ENCODE measurements at places on chromosomes 2 and 18.
A peak's percentile ranks its signal among the peaks of the same experiment; 100 is the strongest.

GRCh38 chr18:79965119-79965902 lies 868 bp downstream of the HSBP1L1 start:
- DNase-seq, result no peak

DNA sequence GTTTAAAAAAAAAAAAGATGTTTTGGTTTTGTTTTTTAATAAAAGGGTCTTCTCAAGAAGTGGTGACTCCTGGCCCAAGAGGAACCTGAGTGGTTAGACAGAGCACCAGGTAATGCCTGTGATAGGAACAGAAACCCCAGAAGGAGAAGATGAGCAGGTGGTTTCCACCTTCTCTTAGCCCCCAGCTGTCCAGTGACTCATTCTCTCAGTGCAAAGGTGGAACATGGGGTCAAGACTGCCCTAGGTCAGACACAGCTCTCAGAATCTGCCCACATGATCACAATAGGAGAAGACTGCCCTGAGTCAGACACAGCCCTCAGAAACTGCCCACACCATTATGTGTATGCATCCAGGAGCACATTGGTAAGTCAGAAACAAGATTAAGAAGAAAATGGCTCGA lies 61.8 kb downstream of the TBC1D8 start:
- no peak for DNase-seq

DNA sequence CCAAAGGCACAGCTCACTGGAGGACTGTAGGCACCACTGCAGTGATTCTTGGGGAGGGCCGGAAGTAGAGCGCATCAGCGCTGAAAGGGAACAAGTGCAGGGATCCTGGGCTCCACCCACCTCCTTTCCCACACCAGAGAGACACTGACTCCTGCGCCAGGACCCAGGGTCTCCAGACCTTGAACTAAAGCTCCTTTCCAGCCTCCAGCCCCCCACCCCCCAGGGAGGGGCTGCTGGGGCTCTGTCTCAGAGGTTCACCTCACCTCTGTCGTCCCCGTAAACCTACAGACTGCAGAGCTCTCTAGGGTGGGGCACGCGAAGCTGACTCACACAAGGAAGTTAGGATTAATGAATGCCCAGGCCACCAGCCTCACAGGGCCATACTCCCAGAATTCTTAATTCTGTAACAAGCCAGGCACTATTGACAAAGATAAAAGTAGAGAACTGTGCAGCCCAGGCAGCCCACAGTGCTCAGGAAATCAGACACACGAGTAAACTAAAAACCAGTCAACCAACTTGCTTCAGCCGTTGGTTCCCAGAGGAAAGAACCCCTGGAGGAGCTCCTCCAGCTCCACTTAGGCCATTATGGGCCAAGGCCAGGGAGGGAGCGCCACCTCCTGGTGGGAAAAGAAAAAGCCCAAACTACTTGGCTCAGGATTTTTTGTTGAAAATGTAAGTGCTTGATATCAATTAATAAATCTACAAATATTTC lies 45.1 kb upstream of the ACAA2 start:
- peak; percentile 27 for DNase-seq

DNA sequence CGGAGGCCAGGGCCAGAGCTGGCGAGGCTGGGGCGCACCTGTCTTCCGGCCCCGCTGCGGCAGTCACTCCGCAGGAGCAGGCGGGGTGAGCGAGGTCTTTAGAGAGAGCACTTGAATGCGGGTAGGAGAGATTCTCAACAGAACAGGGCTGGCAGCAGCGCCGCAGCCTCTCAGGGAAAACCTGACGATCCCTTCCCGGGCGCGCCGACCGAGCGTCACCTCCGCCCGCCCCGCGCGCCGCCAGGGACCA lies 526 bp downstream of the PRKRA start:
- DNase-seq, result peak; percentile 48

DNA sequence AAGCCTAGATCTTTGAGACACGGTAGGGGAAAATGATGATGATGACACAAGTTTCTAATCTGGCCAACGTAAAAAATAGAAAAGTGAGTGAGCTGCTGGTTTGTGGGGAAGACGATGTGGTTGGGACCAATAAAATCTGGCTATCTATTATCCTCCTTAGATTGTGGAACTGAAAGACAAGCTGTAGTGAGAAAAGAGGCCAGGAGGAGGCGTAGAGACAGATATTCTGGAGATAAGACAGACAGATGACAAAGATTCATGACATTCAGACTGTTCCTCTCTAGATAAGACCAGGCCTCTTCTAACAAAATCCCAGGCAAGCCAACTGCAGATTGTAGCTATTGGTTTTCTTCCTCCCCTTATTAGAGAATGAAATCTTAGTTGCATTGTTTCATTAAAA lies 376.3 kb upstream of the UBE2E3 start:
- DNase-seq, result no peak

GRCh38 chr2:35830833-35831232 lies 524.7 kb upstream of the CRIM1 start:
- DNase-seq, result no peak

GRCh38 chr2:3644246-3644525 lies 13.8 kb upstream of the ALLC start:
- DNase-seq, result no peak

DNA sequence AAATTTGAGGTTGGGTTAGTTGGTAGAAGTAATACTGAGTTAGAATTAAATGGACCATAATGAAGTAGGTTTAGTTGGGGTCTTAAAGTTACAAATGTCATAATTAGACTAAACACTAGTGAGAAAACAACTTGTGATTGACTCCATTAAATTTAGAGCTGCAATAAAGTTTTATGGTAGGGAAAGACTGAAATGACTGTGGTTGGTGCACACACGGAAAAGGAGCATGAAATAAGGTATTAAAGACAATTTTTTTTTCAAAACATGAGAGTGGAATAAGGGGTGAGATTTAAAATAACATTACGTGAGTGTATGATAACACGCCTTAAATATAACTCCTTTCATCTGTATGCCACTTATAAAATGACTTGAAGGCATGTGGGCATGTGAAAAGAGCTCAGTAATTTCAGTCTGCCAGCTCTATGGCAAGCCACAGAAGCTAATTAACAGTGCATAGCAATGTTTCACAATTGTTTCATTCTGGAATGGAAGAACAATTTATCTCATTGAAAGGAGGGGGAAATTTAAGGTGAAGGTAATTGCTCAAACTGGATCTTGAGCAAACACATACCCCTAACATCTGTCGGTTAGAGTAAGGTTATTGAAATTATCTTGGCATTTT lies 1.4 kb downstream of the FRZB start:
- no peak for DNase-seq

GRCh38 chr2:236157815-236158498 lies 10.2 kb downstream of the GBX2 start:
- DNase-seq, result no peak

- DNase-seq, result no peak
Observed at GRCh38 chr2:71696381-71696780, 243.0 kb downstream of the DYSF start.

- DNase-seq, result peak; percentile 35
Observed at GRCh38 chr2:224927646-224928173, 114.6 kb downstream of the DOCK10 start.

DNA sequence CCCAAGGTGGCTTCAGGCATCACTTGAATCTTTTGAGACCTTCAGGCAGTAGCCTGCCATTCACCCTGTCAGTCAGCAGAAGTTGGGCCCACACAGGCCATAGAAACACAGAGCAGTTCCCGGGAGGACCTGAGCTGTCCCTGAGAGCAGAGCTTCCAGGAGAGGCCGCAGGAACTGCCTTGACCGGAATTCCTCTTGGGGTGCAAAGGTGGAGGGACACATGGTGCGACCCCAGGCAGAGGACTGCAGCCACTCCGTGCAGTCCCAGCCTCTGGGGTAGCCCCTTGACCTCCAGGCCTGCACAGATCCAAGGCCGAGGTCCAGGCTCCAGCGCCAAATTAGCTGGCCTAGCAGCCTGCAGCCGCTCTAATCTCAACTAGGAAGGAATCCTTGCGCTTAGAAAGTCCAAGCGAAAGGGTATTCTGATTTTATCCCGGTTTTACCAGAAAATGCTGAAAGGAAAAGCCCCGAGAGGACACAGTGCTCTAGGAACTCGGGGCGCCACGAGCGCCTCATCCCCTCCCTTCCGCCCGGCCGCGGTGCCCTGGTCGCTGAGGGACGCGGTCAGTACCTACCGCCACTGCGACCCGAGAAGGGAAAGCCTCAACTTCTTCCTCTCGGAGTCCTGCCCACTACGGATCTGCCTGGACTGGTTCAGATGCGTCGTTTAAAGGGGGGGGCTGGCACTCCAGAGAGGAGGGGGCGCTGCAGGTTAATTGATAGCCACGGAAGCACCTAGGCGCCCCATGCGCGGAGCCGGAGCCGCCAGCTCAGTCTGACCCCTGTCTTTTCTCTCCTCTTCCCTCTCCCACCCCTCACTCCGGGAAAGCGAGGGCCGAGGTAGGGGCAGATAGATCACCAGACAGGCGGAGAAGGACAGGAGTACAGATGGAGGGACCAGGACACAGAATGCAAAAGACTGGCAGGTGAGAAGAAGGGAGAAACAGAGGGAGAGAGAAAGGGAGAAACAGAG lies 5.4 kb downstream of the SIX2 start:
- DNase-seq, result no peak

GRCh38 chr18:22676423-22676822 lies 256.7 kb upstream of the RBBP8 start:
- DNase-seq, result no peak
